Activated T-helper 2 cell treated with anti-CD3 and anti-CD28 coated beads, Interferon-gamma antibody, Interleukin-2, Interleukin-4, amounts not matched to agents 10 μg/mL and 5 μg/mL and 100 μg/mL, durations not matched to agents 14 hours and 24 hours and 36 hours (primary cell): ENCODE measurements at places on chromosomes 12 and 14. TPM values are rescaled to one million over a fixed set of nuclear protein-coding genes. Genes with fewer than 3 reads are reported as not detected.
A peak's percentile ranks its signal among the peaks of the same experiment; 100 is the strongest.

GRCh38 chr14:93115069-93115820, 480 bp downstream of the ITPK1 start:
- DNase-seq = peak; percentile 87

DNA sequence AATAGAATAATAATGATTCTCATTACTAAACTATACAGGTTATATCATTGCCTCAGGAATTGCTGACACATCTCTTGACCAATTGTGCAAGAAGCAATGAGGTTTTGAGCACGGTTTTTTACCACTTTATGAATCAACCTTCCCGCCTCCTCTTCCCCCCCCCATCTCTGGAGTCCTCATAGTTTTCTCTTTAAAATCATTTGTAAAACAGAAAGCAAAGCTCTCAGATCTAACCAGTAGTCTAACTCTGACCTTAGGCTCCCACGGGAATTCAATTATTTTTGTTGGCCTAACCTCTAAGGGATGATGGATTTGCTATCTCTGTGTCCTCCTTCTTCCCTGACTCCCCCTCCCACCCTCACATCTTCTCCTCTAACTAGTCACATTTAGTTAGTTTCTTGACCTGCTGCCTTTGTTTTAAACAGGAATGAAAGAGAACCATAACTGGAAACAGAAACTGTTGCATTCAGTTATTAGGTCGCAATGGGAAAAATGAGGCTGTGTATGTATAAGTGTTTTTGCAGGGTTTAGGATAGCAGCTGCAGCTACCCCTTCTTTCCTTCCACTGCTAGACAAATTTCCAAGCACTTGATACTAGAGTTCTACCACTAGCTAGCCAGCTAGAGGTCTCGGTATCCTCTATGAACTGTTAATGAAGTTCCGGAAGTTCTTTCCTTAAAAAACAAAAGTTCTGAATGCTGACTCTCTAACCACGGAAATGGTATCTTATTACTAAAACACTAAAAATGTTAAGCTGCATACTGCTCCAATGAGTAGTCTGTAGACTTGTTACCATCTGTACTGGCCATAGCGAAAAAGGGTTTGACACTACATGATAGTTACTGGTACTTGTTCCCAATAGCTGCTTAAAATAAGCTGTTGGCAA, 65.4 kb downstream of the TAOK3 start:
- no peak for DNase-seq

GRCh38 chr12:96213869-96214268, 19.7 kb downstream of the ELK3 start:
- DNase-seq = no peak

DNA sequence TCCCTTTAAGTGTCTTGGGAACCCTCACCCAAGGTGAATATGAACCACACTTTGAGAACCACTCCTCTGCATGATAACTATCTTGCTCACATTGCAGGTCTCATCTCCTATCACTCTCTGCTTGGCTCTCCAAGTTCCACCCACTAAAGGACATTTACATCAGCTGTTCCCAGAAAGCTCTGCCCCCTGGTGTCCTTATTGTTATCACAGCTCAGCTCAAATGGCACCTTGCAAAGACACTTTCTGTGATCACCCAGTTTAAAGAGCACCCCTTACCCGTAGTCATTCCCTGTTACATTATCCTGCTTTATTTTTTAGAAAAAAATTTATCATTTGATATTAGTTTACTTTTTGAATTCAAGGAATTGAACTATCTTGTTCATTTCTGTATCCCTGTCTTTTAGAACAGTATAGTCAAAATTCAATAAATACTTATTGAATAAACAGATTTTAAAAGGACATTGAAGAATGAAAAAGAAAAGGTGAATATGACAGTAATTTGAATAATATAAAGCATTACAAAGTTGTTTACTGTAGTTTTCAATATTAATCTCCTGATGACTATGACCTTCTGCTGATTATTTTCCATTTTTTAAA, 20.5 kb upstream of the GUCY2C start:
- DNase-seq = peak; percentile 33

DNA sequence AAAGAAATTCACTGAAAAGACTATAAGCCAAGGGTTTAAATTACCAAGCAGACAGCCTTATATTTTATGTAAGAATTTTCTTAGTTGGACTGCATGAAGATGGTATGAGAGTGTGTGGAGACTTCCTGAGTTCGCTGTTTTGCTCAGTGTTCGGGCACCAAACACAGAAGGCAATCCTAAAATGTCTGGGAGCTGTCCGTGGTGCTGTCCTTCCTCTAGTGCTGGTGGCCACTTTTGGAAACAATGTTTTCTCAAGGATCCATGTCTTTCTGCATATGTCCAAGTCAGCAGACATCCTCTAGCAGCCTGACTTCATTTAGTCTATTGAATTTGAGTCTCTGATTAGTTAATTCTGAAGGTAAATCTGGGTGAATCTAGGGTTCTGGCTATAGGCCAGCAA, 135.8 kb downstream of the SLC8A3 start:
- no peak for DNase-seq

Gene CCDC177
- 0.05 TPM in 1 of 2 replicates, not detected in the other for total RNA-seq

Gene NKX2-1
- total RNA-seq = not detected in 2 replicates

DNA sequence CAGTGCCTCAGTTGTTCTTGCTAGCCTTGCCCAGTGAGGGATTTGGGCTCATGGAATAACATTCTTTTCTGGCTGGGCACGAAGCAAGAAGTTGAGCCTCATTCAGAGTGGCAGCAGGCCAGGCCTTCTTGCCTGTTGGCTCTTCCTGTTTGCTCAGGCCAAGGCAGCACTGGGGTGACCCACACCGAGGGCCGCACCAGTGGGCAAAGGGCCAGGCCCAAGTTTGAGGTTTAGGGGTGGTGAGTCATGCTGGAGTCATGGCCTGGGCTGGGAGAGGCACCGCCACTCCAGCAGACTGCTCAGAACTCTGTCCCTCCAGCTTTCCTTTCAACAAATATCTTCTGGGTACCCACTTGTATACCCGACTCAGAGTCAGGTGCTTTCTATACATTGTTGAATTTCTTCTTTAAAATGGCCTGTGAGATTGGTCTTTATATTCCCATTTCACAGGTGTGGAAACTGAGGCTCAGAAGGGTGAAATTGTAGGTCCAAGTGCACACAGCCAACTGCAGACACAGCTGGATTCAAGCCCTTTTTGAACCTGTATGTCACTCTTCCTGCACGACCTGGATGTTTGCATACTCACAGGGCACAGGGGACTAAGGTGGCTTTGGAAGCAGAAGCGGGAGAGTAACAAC, 279.4 kb downstream of the FOXN3 start:
- DNase-seq = no peak

GRCh38 chr14:86055512-86056075, 525.6 kb downstream of the FLRT2 start:
- DNase-seq = no peak

Gene DEGS2
- 0.16 and 0.41 TPM in 2 replicates for total RNA-seq

DNA sequence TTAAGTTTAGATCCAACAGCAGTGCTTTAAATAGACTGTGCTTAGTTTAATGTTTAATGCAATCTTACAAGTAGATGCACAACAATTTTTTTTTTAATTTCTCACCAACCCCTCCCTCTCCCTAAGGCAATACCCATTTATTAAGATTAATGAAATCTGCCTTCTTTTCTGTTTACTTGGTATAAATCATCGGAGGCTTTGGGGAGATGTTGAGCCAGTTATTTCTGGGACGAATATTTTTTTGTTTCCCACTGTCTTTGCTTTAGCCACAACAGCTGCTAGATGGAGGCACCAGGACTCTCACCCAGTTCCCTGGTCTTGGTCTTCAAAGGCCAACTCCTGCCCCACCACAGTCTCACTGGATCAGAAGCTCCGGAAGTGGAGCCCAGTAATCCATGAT, 113.4 kb downstream of the PLXNC1 start:
- DNase-seq = no peak

DNA sequence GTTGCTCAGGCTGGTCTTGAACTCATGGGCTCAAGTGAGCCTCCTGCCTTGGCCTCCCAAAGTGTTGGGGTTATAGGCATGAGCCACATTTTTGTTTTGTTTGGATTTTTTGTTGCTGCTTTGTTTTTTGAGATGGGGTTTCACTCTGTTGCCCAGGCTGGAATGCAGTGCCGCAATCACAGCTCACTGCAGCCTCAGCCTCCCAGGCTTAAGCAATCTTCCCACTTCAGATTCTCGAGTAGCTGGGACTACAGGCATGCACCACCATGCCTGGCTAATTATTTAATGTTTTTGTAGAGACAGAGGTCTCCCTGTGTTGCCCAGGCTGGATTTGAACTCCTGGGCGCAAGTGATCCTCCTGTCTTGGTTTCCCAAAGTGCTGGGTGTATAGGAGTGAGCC, 5.7 kb upstream of the PLEK2 start:
- no peak for DNase-seq

GRCh38 chr12:115790526-115790925, 487.0 kb downstream of the MED13L start:
- no peak for DNase-seq

DNA sequence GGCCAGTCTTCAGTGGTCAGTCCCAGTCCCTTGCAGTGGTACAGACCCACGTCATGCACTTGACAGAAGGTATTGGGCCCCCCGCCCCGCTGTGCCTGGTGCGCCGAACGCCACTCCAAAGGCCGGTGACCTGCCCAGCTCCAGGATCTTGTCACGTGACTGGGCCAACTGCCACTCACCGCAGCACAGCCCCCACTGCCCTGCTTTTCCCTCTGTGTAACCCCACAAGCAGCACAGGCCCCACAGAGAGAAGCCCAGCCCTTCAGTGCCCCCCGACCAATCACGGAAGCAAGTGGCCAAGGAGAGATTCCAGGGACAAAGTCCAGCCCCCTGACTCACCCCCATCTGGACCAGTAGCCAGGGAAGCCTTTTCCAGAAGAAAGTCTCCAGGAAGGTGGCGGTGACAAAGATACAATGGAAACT, 498 bp downstream of the GPR132 start:
- DNase-seq = peak; percentile 23

GRCh38 chr12:54044425-54045103, 9.1 kb upstream of the HOXC4 start:
- no peak for DNase-seq

DNA sequence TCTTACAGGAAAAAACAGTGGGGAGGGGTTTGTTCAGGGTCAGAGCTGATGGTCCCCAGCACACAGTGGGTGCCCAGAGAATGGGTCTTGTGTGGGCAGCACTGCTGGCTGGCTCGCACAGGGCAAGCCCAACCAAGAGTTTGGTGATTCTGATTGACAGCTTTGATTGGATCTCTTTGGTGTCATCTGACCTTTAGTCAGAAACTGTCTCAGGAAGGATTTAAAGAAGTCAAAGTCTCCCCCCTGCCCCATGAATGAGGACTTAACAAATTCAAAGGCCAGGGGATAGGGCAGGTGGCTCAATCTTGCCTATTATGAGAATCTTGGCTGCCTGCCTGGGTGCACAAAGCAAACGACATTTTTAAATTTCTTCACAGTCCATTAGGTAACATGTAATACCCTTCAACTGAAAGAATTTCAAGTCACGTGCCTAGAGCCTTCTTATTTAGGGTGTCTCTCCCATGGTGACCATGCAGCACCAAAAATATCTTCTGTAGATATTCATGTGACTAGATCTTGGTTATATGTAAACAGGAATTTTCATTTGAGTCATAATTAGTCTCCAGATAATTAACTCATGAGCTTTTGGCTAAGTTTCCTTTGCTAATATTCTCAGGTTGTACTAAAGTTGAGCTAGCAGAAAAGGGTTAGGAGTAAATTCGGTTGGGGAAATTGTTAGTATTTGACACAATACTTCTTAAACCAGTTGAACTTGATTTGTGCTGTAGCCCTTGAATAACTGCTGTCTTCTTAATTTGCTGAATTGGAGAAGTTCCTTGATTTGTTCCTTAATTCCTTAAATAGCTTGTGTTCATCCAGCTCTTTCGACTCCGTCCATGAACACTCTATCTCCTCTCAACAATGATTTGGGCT, 54.5 kb upstream of the HECTD1 start:
- DNase-seq = no peak

Gene HNRNPC
- 972 and 976 TPM in 2 replicates for total RNA-seq

GRCh38 chr14:34164162-34164864, 213.4 kb upstream of the EGLN3 start:
- no peak for DNase-seq

DNA sequence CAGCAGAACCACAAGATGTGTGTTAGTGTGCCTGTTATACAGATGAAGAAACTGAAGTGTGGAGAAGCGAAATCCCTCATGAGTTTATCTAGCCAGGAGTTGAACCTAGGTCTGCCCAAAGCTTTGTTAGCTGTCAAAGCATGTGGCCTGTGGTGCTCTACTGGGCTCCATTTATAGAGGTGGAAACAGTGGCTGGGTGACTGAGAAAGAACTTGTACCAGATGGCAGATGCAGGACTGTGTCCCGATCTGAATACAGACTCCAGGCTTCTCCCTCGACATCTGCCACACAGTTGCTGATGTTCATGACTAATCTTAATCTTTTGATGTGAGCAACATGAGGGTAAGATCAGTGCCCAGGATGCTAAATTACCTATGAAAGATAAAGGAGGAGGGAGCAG, 89.1 kb downstream of the C12orf75 start:
- no peak for DNase-seq

DNA sequence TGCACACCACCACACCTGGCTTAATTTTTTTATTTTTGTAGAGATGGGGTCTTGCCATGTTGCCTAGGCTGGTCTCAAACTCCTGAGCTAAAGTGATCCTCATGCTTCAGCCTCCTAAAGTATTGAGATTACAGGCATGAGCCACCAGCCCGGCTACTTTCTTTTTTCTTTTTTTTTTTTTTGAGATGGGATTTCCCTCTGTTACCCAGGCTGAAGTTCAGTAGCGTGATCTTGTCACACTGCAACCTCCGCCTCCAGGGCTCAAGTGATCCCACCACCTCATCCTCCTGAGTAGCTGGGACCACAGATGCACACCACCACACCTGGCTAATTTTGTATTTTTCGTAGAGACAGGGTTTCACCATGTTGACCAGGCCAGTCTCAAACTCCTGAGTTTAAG, 51.1 kb downstream of the LIMA1 start:
- no peak for DNase-seq

DNA sequence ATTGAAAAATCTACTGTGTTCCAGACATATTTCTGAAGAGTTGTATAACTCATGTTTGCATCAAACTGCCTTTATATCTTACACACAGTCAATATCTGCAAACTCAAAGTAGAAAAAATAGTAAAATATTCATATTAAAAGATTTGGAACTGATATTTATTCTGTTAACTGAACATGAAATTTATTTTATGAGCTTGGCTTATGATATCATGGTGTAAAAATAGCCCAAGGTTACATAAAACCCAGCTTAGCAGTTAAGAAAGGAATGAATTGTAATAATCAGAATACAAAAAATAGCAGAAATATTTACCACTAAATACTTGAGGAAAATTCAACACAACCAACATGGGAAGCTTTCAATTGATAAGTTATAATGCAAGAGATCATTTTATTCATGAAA, 367.9 kb downstream of the FLRT2 start:
- no peak for DNase-seq

GRCh38 chr12:100794441-100795173, at the start of gene ANO4:
ANO4 (plus strand) TSS chr12:100794776; CDS start chr12:100901786, 107,010 bp downstream.
- DNase-seq = no peak

DNA sequence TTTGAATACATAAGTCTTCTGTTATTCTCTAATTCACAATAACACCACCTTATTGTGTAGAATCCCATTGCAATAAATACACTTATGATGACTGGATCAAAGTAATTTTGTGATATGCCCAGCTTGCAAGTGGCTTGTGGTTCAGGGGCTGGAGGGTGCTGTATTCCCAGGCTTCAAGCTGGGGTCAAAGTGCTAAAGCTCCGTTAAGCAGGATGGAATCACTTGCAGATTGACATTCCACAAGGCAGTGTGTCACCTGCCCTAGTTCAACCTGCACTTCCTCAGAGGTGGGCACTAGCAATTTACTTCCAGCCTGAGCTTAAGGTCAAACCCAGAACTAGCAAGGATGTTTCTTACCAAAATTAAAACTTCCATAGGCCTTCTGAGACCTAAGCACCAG, 166.6 kb downstream of the SSPN start:
- DNase-seq = no peak
